ENCODE measurements at places on chromosomes 11 and 22.

DNA sequence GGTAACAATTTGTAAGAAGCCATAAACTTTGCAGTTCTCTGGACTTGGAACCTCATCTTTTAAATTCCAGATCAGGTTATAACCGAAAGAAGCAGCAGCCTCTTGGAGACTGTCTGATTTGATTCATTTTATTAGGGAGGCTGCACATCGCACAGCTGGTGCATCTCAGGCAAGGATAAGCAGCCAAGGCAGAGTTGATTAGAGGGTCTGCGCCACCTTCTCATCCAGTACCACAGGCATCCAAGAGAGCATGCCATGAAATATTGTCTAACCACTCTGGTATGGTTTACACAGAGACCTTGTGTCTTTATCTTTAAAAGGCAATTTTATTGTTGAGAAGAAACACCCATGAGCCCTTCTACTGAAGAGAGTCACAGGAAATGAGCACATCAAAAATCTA, 16.2 kb upstream of the CWF19L2 start:
- DNase-seq, result no peak

DNA sequence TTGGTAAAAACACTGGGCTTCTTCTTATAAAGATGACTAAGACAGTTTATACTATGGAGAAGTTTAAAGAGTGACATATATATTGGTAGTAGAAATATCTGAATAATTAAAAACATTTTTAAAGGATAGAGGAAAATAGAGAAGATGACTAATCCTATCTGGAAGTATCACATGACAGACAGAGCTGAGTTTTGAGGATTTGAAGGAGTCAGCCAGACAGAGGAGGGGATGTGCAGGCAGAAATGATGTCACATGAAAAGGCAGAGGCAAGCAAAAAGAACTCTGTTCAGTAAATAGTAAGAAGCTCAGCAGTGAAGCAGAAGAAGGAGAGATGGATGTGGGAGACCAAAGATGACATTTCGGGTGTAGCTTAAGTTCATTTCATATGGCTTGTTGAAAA, 1.6 kb downstream of the OR10A2 start:
- no peak for DNase-seq

DNA sequence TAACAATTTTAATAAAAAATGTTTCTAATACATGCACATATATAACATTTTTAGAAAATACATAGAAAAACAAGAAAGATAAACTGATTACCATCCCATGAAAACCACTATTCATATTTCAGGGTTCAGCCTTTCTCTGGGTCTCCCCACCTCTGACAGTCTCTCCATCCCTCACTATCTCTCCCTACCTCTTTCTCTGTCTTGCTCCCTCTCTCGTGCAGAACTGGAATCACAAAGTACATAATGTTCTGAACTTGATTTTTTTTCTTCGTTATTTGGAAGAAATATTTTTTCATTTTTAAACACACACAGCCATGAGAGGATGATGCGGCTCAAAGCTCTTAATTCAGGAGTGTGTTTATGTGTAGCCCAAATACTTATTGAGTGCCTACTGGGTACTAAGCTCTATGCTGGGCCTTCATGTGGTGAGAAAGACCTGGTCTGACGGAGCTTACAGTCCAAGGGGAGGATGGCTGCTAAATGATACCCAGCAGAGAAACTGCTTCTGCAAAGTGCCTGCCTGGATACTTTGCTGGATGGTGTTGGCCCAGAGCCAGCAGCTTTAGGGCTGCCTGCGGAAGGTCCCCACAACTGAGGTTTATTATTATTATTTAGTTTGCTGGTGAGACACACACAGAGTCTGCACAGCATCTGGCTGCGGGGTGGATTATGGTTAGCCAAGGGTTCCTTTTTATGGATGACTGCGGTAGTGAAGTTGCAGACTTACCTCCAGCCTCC, 42.6 kb downstream of the SC5D start:
- DNase-seq, result no peak

- DNase-seq, result no peak
These were observed 283.8 kb upstream of the C11orf87 start for GRCh38 chr11:109138196-109138595.

DNA sequence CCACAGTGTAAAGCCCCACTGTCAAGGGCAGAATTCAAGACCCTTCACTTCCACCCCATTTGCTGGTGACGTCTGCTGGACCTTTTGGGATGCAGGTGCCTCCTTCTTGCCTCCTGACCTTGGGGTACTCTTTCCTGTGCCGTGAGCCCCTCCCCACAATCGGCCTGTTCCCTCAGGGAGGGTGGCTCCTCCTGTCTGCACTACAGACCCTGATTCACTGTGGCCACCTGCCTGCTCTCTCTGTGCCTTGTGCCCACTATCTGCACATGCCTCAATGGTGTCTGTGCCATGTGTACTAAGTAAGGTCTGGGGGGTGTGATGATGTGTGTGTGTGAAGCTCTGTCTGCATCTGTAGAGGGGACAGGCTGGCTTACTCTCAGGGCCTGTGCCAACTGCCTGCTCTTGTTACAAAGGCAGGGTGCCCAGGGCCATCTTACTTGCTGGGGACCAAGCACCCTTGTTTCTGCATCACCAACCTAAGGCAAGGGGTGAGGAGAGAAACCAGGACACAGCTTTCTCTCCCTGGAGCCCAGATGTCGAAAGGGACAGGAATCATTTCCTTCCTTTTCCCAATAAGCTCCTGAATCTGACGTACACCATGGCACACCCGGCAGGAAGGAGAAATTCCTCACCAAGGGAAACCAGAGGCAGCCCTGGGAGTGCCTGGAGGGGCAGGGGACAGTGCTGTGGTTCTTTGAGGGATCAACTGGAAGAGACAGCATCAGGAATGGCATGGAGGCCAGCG, 3.7 kb downstream of the PPM1F start:
- no peak for DNase-seq
